Pons (tissue), 1 donor: ENCODE measurements at places on chromosomes 3 and 15.

GRCh38 chr3:103629391-103629790 lies 1194.6 kb downstream of the ZPLD1 start:
- DNase-seq: no peak

GRCh38 chr3:149151843-149152242 lies 22.4 kb downstream of the HPS3 start:
- DNase-seq: peak; percentile 60

- no peak for DNase-seq
Observed at GRCh38 chr3:23253214-23253613, 50.1 kb downstream of the UBE2E2 start.

DNA sequence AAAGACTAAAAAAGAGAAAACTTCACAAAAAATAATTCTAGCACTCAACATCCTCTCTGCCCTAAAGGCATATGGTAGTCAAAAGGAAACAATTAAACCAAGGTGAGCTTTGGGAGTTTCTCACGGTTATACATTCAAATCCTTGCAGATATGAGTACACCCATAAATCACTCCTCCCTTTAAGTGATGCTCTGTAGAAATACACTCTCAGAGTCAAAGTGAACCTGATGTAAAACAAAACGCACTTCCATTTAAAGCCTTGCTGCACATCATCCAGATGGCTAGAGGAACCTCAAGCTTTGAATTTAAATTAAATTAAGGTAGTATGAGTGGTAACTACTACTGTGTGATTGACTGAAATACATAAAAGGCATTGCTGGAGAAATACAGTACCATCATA lies 36.0 kb upstream of the AADAC start:
- no peak for DNase-seq

DNA sequence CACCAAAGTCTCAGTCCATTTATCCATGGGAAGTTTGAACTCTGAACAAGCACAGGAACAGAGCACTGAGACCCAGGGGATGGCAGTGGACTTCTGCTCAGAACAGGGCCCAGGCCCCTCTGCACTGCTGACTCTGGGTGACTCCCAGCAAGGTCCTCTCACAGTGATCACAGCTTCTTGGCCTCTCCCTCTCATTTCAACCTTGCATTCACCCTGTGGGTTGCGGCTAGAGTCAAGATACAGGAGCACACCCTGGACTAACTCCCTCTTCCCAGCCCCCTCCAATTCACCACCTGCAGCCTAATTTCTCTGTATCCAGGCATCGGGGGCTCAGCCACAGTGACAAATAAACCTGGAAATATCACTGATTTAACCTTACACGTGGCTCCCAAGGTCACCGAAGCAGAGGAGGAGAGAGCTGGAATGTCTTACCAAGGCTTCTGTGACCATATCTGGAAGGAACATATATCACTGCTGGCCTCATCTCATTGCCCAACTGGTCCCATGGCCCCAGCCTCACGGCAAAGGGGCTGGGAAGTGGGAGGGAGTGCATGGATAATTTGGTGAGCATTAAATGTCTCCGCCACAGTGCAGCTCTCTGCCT lies 1.2 kb downstream of the RTP3 start:
- no peak for DNase-seq

DNA sequence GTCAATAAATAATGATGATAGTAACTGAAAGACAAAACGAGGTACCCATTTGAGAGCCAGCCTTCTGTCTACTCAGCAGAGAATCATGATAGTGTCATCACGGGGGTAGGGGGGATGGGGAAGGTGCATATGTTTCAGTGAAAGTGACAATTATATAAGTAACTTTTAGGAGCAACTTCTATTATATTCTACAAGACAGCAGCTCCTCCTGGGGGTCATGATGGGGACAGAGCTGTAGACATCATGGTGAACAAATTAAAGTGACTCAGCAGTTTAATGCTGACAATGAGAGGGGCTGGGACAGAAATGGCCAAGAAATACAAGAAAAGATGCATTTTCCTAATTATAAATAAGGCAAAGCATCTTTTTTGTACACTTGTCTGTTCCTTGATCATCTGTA lies 11.8 kb downstream of the CAPN3 start:
- DNase-seq: no peak

DNA sequence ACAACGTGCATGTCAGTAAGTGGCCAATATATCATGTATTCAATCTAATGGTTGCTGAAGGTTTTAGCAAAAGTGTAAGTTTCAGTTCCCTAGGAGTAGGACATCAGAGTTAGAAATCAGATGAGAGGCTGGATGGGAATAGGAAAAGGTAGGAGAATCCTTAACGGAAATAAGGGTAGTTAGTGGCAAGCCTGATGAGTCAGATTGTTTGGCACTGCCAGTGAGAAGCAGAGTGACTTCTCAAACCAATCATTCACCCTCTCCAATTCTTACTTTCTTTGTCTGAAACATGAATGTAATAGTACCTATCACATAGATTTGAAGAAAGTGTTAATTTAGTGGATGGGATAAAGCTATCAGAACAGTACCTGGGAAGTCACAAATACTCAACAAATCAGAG lies 894.0 kb downstream of the NTRK3 start:
- no peak for DNase-seq

GRCh38 chr3:190646996-190647395 lies 133.1 kb downstream of the IL1RAP start:
- no peak for DNase-seq

GRCh38 chr3:65153850-65154512 lies 466.2 kb upstream of the ADAMTS9 start:
- no peak for DNase-seq

DNA sequence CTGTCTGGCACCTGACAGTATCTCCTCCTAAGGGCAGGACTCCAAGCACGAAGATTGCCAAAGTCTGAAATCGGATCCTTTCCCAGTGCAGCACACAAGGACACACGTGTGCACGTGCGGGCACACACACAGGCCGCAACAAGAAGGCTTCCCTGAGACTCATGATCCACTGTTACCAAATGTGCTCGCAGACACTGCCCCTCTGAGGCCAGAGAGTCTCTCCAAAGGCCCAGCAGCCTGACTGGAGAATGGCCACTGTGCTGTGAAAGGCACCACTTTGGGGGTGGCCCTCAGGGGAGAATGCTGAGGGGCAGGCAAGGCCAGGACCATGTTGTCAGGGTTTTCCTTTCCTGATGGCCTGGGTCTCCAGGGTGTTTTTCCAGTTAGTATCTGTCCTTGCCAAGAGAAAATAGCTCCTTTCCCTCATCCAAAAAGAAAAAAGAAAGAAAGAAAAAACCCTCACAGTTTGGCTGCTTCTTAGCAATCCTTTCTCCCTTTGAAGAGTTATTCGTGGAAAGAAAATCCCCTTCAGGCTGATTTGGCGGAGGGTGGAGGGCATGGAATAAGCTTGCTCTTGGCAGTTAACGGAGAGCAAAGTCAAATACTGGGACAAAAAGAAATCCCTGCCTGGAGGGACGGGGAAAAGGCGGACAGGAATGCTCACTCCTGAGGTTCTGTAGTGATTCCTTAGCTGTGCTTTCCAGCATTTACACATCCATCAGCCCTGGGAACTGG lies 112.2 kb upstream of the ETV5 start:
- DNase-seq: peak; percentile 92

DNA sequence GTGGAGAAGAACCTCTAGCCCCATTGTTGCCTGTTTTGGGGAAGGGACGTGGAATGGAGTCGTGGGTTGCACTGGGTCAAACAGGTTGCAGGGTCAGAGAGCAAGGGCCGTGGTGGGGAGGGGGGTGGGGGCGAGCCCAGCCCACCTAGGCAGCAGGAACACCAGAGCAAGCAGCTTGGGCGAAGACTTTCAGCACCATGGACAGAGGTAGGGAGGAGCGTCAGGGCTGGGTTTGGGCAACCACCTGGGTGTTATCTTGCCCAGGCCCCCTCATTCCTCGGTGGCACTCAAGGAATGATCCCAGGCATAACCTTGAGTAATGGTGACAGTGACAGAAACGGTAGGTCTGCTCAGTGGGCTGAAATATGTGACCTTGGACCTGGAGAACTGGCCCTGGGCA lies 45.9 kb upstream of the TMEM115 start:
- no peak for DNase-seq

DNA sequence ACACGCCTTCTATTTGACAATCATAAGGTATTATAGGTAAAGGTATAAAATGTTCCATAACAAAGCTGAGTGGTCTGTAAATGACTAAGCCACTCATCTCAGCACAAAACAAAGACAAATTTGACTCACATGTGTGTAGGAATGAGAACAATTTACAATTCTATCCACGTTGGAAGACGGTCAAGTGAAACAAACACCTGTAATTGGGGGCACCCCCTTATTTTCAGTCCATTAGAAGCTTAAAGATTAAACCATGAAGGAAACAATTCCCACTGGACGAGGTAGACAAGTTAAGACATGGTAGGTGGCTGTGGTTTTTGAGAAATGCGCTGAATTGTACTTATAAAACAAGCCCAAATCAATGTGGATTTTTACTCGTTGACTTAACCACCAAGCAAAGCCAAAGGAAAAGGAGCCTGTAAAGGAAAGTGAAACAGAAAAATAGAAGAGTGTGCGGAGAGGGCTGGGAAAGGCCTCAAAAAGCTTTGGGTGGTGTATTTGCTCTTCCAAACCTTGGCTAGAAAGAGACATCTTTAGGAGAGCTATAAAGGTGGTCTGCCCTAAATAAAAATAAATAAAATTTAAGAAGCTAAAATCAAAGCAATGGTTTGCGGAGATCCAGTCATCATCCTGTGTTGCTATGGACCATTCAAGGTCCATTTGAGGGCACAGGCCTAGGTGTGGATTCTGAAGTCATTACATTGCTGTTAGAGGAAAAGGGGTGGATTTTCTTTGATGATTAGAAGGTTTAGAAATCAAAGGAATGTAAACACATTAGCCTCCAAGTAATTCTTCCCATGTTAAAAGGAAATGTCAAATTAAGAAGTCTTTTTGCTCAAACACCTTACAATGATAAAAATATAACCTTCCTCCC lies 135.0 kb downstream of the TFG start:
- DNase-seq: no peak

DNA sequence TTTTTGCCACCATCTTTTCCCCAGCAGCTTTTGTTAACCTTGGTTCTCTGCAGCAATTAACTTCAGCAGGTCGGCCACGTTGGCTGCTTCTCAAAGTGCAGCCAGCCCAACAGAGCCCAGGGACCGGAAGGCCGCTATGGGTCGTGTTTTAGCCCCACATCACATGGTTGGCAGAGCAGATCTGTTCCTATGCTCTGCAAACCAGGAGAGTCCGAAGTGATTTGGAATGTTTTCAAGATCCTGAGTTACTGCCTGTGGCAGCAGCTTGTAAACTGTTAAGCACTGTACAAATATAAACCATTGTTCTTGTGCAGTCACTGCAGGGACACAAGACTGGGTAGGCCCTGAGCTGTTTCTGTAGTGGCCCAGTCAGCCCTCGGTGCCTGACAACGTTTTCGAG lies 69.6 kb upstream of the MYZAP start:
- DNase-seq: no peak

- DNase-seq: no peak
Observed at GRCh38 chr3:175041369-175041768, 182.2 kb downstream of the NAALADL2 start.

DNA sequence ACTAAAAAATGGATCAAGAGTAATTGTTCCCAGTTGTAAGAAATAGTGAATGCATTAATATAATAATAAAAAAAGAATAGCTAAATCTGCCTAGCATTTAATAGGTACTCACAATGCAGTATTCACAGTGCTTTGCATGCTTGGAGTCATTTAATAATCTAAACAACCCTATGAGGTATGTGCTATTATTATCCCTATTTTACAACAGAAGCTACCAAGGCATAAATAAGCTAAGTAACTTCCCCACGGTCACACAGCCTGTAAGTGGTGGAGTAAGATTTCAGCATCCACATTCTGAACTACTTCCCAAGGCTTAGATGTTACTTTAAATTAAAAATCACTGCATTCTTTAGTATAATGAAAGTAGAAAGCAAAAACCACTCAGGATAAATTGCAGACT lies 102.9 kb downstream of the PLCH1 start:
- DNase-seq: no peak

- DNase-seq: no peak
Observed at GRCh38 chr15:95624100-95624499, 706.4 kb upstream of the NR2F2 start.

DNA sequence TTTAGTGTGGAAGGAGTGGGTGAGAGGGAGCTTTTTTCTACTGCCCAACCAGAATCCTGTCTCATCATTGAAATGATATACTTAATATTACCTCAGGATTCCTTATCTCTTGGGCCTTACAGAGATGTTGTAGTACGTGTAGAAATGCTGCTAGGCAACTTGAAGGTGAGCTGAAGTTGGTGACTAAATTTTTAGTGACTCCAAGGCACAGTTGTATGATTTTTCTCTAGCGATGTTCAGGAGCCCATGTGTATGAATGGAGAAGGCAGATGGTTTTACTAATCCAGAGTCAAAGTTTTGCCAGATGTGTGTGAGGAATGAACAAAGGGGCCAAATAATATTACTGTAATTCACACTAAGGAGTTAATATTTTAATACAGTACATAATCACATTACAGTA lies 42.8 kb upstream of the TEX9 start:
- no peak for DNase-seq

GRCh38 chr15:95606551-95606950 lies 723.9 kb upstream of the NR2F2 start:
- DNase-seq: no peak

DNA sequence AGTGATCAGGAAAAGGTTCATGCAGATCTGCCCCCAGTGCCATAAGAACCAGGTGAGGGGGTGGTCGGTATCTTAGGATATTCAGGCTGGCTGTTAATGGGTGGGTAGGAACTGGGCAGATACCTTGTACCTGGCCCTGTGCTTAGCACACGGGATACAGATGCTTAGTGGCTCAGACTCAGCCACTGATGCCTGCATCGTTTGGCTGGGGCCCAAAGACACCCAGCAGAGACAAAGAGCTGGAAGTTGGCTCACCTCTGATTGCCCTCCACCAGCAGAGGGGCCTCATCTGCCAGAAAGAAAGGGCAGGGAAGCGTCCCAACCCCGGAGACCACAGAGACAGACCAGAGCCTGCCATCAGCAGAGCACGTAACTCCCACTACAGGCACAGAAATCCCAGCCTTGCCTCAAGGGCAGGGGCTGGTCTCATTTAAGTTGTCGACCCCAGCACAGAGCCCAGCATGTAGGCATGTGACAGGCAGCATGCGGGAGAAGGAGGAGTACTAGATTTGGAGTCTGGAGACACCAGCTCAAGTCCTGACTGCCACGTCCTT lies 64.1 kb upstream of the SLC6A1 start:
- DNase-seq: no peak

GRCh38 chr15:69652751-69653305 lies 200.2 kb downstream of the RPLP1 start:
- DNase-seq: no peak

- DNase-seq: no peak
Observed at GRCh38 chr15:78695854-78696253, 54.8 kb upstream of the CHRNB4 start.

- DNase-seq: no peak
Observed at GRCh38 chr3:74001436-74001835, 376.7 kb upstream of the PDZRN3 start.

DNA sequence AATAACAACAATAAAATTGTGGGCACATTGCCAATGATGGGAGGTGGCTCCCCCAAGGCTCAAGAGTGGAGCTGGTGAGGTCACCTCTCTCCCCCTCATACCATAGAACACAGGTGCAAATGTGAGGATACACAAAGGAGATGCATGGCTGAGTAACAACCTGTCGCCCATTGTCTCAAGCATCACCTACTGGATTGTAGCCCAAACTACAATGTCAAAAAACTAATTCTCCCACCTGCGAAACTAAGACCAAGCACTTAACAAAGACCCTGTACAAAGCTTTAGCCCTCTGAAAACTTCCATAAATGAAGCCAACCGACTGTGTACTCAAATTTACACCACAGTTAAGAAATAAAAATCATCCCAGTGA lies 50.4 kb upstream of the IGSF11 start:
- DNase-seq: no peak

- DNase-seq: no peak
Observed at GRCh38 chr3:150520408-150520807, 25.9 kb downstream of the SERP1 start.

GRCh38 chr3:10303105-10303504 lies 10.4 kb upstream of the GHRL start:
- DNase-seq: no peak
